SJSA1 (cell line): ENCODE measurements at places on chromosomes 1 and 21.

- no peak for DNase-seq
Measured at GRCh38 chr1:234530672-234531071, 51.7 kb upstream of the TARBP1 start.

- DNase-seq, result no peak
Measured at GRCh38 chr1:184890539-184890973, 83.8 kb downstream of the NIBAN1 start.

DNA sequence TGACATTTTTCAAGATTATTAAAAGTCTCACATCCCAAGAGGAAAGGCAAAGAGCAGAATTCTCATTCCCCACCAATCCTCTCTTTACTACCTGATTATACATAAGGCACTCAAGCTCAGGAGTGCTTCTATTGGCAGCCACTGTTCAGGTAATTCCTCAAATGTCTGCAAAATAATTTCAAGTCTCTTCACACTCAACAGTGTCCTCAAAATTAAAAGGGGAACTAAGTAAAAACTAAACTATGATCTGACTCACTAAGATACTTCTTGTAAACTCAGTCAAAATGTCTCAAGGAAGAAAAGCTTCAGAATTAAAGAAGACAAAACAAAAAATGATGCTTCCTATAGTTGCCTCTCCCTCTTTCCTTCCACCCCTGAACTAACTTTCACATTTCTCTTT lies 135.6 kb downstream of the GPATCH2 start:
- no peak for DNase-seq

GRCh38 chr21:39720126-39720778 lies 24.7 kb upstream of the IGSF5 start:
- no peak for DNase-seq

DNA sequence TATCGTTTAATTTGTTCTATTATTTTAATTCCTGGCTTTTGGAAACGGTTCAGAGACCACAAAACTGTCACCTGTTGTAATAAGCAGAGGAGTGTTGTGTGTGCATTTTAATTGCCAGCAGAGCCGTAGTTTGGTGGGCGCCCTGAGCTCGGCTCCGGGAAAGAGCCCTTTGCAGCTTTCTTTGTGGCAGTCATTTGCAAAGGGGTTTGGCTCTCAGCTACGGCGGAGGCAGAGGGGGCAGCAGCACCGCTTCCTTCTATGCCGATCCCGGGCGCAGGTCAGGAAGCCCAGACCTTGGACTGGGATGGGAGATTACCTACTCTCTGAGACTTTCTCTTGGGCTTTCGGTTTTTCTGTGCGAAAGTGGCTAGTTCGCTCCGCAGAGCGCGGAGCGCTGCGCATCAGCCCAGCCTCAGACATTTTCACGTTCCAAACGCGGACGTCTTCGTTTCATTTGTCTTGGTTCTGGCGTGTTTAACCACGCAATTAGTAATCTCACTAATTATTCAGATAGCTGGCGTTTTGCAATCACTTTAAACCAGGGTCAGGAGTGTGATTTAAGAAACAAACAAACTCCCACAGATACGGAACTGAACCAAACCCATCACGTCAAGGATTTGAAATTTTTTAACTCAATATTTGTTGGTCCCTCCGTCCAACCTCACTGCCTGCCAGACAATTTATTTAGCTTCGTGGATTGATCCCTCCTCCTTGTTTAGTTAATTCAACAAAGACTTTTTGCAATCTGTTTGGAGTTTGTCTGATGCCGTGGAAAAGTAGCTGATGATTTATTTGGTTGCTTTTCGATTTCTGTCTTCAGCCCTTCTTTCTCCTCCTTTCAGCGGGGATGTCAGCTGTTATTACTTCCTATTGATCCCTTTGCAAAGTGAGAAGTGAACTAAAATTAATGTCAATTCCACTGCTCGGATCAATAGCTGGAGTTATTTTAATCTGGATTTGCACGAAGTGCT lies 3.9 kb downstream of the RNF220 start:
- no peak for DNase-seq

DNA sequence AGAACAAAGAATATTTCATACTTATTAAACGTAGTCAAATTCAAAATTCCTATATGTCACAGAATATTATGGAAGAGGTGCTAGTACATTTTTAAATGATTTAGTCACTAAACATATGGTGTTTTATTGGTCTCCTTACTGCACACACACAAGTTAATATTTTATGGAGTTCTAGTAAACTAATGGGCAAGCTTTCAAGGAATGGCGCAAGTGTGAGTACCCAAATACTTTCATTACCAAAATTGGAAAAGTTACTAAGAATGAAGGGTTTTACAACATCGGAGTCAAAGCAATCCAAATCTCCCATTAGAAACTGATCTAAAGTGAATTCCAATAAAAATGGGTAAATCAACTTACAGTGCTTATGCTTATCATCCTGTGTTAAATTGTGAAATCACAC lies 921.9 kb downstream of the ADGRL2 start:
- DNase-seq, result no peak

GRCh38 chr1:99264201-99265021 lies at the start of gene PLPPR4:
PLPPR4 (plus strand) TSS chr1:99264492; CDS start chr1:99264594, 102 bp downstream.
- DNase-seq, result peak; percentile 58

- DNase-seq, result no peak
Measured at GRCh38 chr1:63622849-63623566, 29.8 kb downstream of the PGM1 start.

- DNase-seq, result no peak
Measured at GRCh38 chr1:112059679-112060078, 70.2 kb upstream of the KCND3 start.

DNA sequence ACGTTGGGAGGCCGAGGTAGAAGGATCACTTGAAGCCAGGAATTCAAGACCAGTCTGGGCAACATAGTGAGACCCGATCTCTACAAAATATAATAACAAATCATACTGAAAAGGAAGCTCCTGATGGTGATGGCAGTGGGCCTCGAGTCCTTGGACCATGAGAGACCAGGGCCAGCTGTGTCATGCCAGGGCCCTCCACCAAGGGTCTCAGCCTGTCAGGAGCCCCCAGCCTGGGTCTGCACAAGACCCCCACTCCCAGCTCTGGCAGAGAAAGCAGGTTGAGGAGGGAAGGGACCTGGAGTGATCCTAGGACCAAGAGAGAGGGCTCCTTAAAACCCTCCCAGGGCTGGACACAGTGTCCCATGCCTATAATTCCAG lies 6.7 kb upstream of the CTRC start:
- no peak for DNase-seq

GRCh38 chr1:31397360-31398095 lies 15.5 kb upstream of the SERINC2 start:
- peak; percentile 88 for DNase-seq

GRCh38 chr1:28370239-28371009 lies 884 bp downstream of the PHACTR4 start:
- DNase-seq, result peak; percentile 24

- no peak for DNase-seq
Measured at GRCh38 chr21:37249112-37249904, 17.8 kb downstream of the VPS26C start.

GRCh38 chr1:89737985-89738510 lies 82.8 kb upstream of the LRRC8D start:
- DNase-seq, result no peak

- DNase-seq, result no peak
Measured at GRCh38 chr1:93419344-93419743, 28.6 kb upstream of the FNBP1L start.

DNA sequence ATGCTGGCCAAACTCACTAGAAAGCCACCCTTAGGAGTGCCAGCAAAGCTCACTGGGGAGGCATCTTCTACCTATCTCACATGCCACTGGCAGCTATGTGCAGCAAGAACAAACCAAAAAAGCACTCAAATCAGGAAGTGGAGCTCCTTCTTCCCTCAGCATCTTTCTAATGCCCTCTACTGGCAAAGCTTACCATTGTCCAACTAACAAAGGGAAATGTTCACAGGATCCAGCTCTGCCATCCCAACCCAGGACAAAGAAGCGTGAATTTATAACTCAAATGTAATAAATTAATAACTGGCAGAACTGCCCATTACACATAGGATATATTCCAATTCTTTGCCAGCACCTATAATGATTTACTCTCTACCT lies 38.9 kb downstream of the LEPR start:
- peak; percentile 31 for DNase-seq

DNA sequence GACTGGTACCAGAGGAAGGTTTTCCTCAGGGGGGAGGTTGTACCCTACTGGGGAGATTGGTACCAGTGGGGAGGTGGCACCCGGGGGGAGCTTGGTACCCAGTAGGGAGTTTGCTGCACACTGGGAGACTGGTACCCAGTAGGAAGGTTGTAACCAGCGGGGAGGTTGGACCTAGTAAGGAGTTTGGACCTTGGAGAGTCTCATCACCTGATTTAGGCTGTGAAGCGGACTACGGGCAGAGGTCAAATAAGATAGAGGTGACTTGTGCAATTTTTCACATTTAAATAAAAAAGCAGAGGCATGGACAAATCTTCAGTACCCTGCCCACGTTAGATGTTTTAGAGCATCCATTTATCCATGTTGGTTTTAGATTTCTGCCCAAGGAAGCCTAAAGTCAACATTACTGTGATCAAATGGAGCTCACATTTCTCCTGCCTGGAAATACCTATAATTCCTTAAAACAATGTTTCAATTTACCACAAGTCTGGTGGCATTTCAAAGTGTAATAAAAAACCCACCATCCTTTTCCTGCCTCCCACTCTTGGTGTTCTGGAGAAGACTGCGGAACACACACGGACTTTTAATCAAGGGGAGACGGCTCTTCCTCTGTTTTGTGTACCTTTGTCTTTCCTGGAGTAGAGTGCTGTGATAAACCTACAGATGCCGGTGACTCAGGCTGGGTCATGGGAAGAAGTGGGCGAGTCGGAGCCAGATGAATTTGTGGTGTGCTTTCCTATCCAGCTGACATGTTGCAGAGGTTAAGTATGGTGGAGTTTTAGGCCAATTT lies 36.2 kb upstream of the MRPS6 start:
- peak; percentile 55 for DNase-seq

DNA sequence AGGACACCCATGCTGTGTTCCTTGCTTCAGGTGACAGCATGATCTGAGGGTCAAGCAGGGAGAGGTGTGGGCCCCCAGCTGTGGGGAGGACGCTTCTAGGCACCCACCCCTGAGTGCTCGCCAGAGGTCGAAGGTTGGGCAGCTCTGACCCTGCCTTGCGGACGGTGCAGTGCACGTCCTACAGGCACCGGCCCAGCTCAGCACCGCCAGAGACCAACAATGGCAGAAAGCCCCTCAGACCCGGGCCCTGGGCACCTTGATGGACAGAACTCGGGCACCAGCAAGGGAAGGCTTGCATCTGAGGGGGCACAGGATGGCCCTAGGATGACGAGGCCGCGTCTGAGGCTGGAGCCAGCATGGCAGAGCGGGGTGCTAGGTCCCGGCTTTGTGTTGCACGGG lies 24.7 kb downstream of the NADK start:
- no peak for DNase-seq

DNA sequence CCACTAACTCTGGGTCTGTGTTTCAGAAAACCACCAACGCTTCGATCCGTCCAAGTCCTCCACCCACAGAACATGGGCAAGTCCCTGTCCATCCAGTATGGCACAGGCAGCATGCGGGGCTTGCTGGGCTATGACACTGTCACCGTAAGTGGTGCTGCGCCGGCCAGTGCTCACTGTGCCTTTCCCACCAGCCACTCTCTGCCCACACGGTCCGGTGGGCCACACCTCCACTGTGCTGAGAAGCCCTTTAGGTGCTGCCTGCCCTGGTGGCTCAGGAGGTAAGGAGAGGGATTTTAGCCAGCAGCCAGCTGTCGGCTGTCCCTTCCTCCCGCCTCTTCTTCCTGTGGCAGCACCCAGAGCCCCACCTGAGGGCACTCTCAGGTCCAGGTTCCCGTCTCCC lies 33.9 kb downstream of the PROK1 start:
- DNase-seq, result no peak

DNA sequence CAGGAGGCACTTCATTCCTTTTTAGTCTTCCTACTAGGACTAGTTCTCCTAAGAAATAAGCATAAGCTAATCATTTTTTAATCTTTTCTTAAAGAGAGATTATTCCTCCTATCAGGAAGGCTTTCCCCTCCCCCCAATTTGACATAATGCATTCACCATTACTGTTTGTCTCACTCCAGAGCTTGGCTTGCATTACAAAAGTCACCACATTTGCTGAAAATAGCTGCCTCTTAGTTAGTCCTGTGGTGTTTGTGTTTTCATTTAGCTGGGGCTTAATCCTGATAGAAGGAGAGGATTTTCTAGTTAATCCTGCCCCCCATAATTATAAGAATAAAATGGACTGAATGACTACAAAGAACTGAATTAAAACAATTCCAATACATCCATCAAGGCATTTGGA lies 307.1 kb upstream of the RRP15 start:
- DNase-seq, result no peak

DNA sequence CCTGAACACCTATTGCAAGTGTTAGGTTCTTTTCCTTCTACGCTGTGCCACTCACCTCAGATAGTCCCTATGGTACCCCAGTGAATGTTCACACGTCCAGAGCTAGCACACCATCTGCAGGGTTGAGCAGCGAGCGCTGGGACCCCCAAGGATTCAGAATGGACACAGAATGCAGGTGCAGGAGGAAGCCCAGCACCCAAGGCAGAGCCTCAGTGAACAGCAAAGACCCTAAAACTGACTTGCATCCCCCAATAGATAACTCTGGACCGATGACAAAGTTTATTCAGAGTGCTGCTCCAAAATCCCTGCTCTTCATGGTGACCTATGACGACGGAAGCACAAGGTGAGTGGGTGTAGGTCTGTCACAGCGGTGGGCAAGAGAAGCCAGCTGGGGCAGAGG lies 15.1 kb upstream of the MX2 start:
- no peak for DNase-seq

DNA sequence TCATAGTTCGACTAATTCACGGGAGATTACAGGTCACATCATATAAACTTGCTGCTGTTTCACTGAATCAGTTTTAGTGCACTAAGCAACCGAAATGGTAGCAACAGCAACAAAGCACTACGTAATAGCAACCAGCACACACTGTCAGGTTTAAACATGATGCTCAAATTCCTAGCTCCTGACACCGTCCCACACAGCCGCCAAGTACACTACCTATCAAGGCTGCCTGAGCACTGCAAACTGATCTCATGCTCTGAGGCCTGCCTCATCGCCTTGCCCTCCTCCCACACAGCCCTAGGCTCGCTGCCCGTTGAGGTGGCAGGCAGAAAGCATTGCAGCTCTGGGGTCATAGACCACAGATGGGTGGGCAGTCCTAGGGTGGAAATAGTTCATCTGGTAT lies 12.4 kb downstream of the LAMC2 start:
- no peak for DNase-seq

- no peak for DNase-seq
Measured at GRCh38 chr1:22206551-22207125, 63.7 kb upstream of the WNT4 start.

GRCh38 chr1:69230208-69230607 lies 337.5 kb upstream of the LRRC7 start:
- DNase-seq, result no peak

- no peak for DNase-seq
Measured at GRCh38 chr1:164624400-164624799, 65.4 kb downstream of the PBX1 start.

DNA sequence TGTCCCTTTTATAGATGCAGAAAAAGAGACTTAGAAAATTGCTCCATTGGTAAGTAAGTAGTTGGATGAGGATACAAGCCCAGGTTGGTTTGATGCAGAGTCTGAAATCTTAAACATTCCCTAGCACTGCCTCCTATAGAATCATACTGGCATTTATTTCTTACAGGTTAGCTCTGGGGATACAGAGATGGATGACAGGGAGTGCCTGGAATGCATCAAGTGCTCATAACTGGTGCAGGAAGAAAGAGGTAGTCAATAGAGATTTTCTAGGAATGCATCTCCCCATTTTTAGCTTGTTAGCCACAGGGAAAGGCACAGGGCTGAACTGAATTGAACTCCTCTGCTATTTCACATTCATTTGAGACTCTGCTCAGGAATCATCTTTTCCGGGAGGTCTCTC lies 269.0 kb upstream of the USP24 start:
- no peak for DNase-seq

GRCh38 chr1:84632137-84632536 lies 57.9 kb upstream of the CTBS start:
- no peak for DNase-seq
